T-cell (primary cell): ENCODE measurements at places on chromosomes 4 and X.

DNA sequence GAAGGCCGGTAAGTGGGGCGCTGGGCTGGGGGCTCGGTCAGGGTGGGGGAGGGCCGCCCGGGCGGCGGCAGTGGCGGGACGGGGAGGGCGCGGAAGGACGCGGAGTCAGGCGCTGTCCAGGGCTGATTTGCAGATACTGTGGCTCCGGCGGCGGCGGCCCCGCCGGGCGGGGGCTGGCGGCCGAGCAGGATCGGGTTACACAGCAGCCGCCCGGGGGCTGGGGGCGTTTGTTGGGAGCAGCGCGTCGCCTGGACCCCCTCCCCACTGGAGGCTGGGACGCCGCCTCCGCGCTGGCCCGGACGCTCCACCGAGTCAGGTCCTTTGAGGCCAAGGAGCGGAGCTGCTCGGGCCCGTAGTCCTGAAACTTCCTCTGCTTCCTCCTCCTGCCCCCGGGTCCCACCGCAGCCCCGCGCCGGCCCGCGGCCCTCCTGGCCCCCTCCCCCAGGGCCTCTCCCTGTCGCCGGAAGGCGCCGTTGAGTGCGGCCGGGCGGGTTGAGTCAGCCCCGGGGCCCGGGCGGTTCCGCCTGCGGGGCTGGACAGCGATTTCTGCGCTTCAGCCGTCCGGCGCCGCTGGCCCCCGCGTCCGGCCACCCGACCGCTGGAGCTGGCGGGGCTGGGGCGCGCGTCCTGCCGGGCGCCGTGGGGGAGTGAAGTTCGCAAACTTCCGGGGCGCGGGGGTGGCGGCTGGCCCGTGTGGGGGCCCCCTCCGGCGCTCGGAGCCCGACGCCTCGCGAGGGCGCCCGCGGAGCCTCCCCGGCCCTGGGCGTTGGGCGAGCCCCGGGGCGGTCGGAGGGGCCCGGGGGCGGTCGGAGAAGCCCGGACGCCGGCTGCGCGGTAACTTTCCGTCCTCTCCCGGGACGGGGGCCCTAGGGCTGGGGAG, 746 bp downstream of the REST start:
- peak; percentile 51 for DNase-seq

DNA sequence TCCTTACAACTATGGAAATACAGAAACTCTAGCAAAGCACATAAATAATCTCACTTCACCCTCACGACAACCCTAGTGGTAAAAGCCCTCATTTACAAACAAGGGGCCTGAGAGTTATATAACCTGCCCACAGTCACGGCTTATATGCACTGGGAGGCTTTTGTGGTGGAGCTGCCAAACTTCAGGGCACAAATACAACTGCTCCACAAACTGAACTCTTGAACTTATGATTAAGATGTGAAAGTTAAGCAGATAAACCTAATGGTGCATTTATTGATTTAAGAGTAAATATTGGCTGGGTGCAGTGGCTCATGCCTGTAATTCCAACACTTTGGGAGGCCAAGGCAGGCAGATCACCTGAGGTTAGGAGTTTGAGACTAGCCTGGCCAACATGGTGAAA, 19.0 kb downstream of the SLC2A9 start:
- no peak for DNase-seq

GRCh38 chr4:89797117-89797516, 39.8 kb downstream of the SNCA start:
- no peak for DNase-seq

- DNase-seq = no peak
Observed at GRCh38 chrX:114717921-114718320, 134.0 kb downstream of the HTR2C start.

GRCh38 chr4:122784261-122784660, 42.4 kb upstream of the FGF2 start:
- no peak for DNase-seq

DNA sequence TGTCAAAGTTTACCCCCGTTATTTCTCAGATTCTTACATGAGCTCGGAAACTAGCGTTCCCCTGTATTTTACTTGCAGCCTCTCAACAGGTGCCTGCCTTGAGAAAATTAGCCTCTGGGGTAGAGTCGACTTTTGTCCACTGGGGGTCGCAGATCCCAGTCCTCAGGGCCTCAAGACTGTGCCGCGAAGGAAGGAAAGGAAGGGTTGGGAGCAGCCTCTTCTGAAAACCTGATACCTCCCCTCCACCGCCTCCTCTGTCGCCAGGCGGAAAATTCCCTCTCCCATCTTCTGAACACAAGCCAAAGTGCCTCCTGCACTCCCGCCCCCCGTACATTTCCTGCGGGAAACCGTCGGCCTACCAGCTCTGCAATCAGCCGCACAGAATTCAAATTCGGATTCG, 44.4 kb upstream of the TMSB15B start:
- peak; percentile 57 for DNase-seq

DNA sequence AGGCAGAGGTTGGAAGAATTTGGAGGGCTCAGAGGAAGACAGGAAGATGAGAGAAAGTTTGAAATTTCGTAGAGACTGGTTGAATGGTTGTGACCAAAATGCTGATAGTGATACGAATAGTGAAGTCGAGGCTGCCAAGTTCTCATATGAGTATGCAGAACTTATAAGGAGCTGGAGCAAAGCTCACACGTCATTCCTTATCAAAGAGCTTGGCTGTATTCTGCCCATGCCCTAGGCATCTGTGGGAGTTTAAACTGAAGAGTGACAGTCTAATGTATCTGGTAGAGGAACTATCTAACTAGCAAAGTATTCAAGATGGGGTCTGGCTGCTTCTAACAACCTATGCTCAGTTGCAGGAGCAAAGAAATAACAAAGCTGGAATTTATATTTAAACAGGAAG, 102.1 kb downstream of the PCDH18 start:
- DNase-seq = no peak

GRCh38 chr4:117154251-117154650, 68.9 kb upstream of the TRAM1L1 start:
- DNase-seq = no peak

DNA sequence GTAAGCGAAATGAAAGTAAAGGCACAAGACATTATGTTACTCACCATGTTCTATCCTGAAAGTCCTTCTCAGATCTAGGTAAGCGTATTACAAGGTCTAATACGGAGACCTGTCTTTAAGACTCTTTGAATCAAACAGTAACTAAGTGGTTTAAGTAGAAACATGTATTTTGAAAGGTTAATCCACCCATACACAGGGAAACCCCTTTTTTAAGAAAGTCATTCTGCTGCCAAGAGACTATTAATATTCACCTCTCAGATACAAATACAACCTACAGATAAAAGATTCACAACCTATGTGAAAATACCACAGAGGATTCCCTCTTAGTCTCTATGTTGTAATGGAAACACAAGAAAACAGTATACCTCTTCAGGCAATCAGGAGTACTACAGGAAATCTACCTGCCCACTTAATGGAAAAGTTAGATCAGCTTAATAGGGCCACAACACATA, 63.2 kb upstream of the TNIP3 start:
- no peak for DNase-seq

DNA sequence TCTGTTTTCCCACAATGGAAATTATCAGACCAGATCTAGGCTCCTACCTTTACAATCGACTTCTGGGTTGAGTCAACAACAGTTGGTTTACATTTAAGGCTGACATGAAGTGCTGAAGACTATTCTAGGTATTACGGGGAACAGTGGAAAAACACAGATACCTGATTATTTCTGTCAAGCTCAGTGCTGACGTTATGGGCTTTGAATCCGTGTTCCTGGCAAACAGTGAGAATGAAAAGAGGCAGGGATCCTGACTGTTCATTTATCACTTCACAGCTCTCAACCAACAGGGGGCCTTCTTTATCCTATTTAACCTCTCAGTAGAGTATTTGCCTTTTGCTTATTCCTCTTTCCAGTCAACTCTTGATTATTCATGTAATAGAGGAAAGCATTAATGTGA, 43.1 kb downstream of the TMEM164 start:
- no peak for DNase-seq

DNA sequence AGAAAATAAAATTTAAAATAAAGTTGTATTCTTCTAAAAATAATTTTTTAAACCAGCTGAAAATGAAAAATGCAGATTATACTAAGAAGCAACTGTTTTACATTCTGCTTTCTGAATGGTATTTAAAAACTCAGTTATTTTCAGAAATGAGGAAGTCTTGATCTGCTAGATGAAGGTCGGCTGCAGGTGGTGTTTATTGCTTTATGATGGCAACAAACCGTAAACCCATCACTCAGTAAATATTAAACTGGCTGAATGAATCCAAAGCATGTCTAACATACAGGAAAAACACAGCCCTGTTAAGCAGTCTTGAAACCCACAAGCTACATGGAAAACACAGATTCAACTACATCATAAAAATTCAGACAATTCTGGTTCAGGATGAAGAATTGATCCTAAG, 29.3 kb downstream of the DYNLT3 start:
- no peak for DNase-seq

GRCh38 chrX:137278825-137279224, 245.0 kb upstream of the GPR101 start:
- DNase-seq = no peak

DNA sequence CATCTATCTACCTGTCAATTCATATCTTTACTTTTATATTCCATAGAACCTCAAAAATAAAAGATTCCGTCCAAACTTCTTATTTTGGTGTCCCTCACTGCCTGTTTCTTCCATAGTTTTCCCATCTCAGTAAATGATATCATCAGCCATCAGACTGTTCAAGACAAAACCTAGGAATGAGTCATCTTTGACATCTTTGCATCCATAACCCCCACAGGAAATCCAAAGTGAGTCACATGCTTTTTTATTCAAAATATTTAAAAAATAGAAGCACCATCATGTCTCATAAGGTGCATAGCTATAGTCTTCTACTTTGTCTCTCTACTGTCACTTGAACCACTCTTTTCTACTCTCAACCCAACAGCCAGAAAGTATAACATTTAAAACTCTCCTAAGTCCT, 29.9 kb upstream of the CXXC4 start:
- no peak for DNase-seq

- no peak for DNase-seq
Observed at GRCh38 chrX:97039363-97040029, 155.8 kb downstream of the RPA4 start.

DNA sequence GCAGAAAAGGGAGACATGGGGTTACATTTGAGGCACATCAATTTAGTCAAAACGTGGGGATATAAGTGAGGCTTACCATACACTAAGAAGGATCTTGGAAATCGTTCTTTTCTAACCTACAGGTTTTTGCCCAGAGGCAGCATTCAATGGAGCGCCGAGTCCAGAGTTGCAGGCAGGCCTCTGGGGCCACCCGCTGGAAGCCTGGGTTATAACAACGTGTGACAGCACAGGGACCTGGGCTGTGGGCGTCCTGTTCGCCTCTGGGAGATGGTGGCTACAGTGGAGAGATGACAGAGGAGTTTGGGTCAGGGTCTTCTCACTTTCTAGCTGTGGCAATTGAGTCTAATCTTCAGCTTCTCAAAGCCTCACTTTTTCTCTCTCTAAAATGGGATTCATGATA, 53.9 kb downstream of the ENPP6 start:
- no peak for DNase-seq

DNA sequence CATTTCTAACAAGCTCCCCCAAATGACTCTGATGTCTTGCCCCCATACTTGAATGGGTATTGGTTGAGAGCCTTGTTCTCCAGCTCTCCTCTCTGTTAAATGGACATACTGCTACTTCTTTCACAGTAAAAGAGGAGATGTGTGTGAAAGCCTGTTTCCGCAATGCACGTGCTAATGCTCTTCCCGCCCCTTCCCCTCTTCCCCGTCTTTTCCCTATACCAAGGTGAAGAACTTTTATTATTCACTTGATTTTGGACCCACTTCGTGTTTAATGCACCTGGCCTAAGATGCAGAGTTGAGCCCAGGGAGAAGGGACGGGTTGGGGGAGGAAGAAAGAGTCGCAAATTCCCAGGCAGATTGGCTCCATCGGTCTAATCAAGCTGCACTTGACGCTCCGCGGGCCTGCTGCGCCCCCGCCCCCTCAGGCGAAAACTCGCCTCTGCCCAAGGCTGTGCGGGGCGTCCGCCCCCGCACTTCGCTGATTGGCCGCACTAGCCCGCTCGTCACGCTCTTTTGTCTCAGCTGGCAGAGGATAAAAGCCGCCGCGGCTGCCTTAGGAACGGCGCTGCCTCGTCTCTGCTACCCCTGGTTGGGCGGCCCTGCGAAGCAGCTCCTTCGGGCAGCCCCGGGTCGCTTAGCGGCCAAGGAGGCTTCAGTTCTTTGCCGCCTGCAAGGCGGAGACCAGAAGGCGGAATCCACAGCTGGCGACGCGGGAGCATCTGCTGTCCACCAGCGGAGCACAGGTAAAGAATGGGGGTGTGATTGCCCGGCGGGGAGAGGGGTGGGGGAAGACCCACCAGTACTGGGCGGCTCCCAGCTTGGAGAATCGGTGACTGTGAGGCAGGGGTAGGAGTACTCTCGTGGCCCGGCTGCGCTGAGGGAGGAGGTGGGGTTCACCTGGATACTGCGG, at the start of gene ZCCHC12:
ZCCHC12 (plus strand) TSS at position 562 of the 910 bp plus-strand sequence. CDS start 1,421 bp downstream, outside the sequence.
- no peak for DNase-seq

GRCh38 chr4:141804836-141805235, 168.5 kb downstream of the IL15 start:
- no peak for DNase-seq

- DNase-seq = peak; percentile 34
Observed at GRCh38 chrX:123878252-123878721, 18.4 kb downstream of the XIAP start.

- DNase-seq = no peak
Observed at GRCh38 chrX:52361941-52362340, 6.9 kb upstream of the XAGE2 start.

- DNase-seq = no peak
Observed at GRCh38 chr4:5712517-5712916, 1.5 kb downstream of the EVC start.

GRCh38 chr4:14880805-14881204, 121.5 kb upstream of the CPEB2 start:
- DNase-seq = no peak

- DNase-seq = no peak
Observed at GRCh38 chr4:102574317-102574716, 73.2 kb downstream of the NFKB1 start.

DNA sequence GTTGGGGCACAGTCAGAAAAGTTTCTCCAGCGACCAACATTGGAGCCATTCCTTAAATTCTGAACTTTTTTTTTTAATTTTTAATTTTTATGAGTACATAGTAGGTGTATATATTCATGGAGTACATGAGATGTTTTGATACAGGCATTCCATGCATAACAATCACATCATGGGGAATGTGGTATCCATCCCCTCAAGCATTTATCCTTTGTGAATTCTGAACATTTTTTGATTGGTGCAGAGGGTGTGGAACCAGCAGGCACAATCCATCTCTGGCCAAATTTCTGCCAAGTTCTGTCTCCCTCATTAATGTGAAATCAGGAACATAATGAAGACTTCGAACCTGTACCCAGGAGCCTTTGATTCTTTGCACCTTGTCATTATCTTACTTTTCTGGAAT, 267.0 kb downstream of the FRMPD4 start:
- DNase-seq = no peak

- no peak for DNase-seq
Observed at GRCh38 chr4:110970642-110971041, 347.8 kb upstream of the PITX2 start.

DNA sequence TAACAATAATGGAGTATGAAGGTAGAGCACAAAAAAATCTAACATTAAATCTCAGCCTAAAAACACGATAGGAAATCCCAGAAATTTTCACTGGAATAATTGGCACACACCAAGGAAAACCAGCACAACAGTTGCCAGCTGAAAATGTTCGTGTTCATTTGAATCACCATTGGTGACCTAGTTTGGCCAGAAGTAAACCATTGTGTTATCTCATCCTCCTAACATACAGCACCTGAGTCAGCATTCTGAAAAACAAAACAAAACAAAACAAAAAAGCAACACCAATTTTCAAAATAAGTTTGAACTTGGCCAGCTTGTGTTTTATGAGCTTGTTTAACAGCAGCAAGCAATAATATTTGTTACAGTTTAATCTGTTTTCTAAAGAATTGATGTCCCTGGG, 41.1 kb downstream of the UCHL1 start:
- no peak for DNase-seq
